Glomerular endothelial cell (primary cell): ENCODE measurements at places on chromosomes 3 and 15.

- DNase-seq, result no peak
These were observed 111.2 kb upstream of the SUCLG2 start for GRCh38 chr3:67765575-67765974.

DNA sequence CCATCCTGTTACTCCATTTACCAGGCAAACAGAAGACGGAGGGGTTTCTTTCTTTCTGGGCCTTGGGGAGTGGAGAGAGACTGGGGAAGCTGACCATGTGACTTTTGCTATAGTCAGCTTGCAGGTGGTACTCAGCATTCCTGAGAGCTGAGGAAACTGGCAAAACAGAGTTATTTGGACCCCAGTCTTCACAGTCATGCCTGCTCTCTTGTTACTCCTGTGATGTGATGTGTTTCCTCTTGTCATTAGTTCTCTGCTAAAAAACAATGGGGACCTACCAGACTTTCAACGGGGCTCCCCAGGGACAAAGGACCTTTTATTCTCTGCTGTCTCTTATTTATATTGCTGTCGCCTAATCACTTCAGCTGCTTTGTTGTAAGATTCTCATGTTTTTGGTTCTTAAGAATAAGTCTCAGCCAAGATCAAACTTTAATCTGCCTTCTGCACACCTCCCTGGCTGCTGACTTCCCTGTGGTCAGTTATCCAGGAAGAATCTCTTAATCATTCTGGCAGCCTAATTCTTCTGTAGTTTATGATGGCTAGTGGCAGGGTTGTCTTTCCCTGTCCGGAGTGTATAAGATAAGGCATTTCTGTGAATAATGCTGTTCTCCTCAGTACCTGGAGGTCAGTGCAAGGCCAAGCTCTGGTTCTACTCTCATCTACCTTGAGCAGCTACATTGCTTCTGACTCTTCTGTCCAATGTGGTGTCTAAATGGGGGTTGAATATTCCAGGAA is 8.8 kb downstream of the STARD9 start:
- DNase-seq, result no peak

GRCh38 chr3:138426211-138426610 is 8.2 kb upstream of the ESYT3 start:
- DNase-seq, result no peak

- DNase-seq, result peak; percentile 25
These were observed 225.6 kb upstream of the ROPN1 start for GRCh38 chr3:124217542-124217941.

DNA sequence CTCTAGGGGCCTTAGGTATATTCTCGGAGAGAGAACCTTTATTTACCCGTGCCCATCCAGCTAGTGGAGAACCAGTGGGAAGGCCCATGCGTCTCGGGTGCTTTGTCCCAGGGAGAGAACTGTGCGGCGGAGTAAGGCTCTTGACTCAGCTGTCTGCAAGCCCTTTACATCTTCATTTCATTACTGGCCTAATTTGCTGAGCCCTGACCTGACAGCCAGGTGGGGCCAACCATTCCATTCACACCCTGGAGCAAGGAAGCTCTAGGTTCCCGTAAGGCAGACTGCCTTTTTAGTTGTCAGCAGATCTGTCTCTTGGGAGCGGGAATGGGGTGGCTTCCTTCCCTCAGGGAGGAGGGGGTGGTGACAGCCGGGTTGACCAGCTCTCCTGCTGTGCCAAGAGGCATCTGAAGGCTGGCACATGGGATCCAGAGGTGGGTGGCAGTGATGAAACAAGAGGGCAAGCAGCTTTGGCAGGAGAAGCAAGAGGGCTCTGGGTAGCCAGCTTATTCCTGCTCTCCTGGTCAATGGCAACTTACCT is 36.4 kb downstream of the SV2B start:
- DNase-seq, result no peak

- DNase-seq, result no peak
These were observed 71.2 kb upstream of the TMEM158 start for GRCh38 chr3:45297331-45297730.

DNA sequence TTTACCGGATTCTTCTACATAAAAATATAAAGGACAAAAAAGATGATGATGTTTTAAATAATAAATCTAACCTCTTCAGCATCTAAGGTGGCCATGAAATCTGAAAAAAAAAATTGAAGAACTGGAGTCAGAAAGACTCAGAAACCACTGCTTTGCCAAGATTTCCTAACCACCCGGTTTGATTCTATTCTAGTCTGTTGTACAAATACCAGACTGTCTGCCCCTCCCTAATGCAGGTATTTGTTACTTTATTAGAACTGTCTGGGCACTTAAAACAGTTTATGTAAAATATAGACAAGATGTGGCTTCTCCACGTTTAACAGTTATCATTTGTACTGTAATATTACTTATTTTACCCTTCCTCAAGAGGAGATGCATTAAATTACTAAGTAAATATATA is 48.8 kb downstream of the UACA start:
- no peak for DNase-seq

DNA sequence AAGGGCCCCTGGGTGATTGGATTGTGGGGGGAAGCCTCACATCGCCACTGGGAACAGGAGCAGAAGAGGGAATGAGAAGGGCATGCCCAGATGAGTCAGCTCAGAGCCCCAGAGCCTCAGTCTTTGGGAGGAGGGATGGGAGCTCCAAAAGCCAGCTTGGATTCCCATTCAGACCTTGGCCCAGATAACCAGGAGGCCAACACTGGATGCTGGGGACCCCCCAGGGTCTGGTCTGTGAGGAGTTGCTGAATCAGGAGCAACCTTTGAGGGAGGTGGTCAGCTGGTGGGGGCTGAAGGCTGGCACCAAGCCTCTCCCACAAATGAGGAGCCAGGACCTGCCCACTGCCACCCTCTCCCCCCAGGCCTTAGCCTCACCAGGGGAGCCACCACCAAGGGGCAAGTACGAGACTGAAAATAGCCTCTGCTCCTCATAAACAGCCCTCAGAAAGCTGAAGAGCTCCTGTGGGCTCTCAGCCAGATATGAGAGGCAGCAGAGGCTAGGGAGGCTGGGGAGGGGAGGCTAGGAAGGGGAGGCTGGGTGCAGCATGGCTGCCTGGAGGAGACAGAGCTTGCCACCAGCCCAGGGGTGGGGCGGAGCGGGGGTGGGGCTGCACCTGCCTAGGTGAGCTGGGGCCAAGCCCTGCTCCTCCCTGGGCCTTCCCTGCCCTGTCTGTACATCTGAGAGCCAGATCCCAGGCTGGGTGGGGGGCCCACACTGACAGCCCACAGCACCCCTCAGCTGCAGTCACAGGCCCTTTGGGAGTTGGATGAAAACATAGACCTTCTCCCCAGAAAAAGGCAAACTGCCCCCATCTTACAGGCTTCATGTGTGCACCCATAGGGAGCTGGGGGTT is 99.8 kb downstream of the SEC22A start:
- no peak for DNase-seq

- DNase-seq, result no peak
These were observed 5.0 kb upstream of the CHCHD6 start for GRCh38 chr3:126699011-126699410.

- DNase-seq, result no peak
These were observed 46.4 kb downstream of the TMEM44 start for GRCh38 chr3:194586836-194587235.

- DNase-seq, result no peak
These were observed 22.7 kb downstream of the XXYLT1 start for GRCh38 chr3:195248281-195248680.

DNA sequence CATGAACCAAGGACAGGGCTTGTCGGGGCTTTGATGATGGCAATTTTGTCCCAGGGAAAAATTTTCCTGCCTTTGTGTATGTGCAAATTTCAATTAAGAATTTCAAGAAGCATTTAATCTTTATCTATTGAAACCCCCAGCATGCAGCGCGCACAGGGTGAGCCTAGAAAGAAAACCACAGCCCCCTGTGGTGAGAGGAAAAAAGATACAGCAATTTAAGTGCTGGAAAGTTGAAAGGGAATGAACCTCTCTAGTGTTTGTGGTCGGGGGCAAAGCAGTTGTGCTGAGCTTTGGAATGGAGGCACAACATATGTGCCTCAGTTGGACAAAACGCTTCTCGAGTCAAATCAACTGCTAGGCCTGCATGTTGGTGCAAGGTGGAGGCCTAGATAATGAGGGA is 111.8 kb upstream of the C15orf61 start:
- no peak for DNase-seq

GRCh38 chr15:40006003-40006402 is 33.0 kb downstream of the SRP14 start:
- DNase-seq, result no peak

GRCh38 chr3:160023476-160023875 is 34.8 kb downstream of the IL12A start:
- DNase-seq, result no peak
